ENCODE measurements at places on chromosomes 5 and 9.

DNA sequence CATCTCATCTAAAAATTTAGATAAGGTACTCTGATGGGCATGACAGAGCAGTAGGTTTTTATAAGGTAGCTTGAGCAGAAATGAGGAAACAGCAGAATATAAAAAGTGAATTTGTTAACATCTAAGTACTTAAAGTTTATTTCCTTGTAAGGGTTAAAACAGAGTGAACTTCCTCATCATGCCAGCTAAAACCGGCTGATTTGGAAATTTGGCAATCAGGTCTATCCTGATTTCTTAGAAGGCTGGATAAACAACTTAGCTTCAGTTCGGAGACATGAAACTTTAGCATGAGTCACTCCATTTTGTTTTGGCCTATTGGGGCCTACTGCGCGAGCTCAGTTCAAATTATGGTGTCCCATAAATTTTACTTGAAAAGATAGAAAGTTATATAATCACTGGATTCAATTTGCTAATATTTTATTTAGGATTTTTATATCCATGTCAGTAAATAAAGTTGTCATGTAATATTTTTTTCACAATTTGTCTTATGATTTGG lies 241.6 kb upstream of the RORB start:
- ATAC-seq, result no peak

DNA sequence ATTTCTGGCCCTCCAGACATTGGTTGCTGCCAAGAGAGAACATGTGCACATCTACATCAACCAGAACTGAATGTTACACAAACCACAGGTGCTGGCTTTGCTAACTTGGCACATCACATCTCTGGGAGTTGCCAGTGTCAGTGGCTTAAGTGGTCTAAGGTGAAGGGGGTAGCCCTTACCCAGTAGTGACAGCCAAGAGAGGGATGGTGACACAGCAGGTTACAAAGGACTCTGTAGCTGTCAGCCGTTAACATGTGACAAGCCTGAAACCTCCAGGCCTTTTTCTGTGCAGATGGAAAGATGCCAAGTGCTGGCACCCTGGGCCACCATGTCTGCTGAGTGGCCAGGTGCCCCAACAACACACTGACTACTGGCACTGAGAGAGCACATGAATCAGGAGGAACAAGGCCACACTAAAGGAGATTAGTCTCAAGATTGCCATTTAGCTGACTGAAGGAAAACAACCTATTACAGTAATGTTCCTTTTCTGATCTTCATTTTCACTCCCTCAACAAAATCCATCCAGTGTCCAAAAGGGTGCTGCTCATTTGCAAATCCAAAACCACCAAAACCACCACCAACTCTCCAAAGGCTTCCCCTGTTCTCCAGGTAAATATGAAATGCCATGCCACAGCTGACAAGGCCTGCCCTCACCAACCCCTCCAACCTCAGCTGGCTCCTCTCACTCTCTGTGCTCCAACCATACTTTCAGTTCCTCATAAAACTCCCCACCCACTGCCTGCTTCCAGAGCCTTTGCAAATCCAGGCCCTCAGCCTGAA lies 20.2 kb downstream of the SIL1 start:
- ATAC-seq, result peak; percentile 33

- ATAC-seq, result no peak
Measured at GRCh38 chr5:172692981-172693380, 51.9 kb downstream of the NEURL1B start.

DNA sequence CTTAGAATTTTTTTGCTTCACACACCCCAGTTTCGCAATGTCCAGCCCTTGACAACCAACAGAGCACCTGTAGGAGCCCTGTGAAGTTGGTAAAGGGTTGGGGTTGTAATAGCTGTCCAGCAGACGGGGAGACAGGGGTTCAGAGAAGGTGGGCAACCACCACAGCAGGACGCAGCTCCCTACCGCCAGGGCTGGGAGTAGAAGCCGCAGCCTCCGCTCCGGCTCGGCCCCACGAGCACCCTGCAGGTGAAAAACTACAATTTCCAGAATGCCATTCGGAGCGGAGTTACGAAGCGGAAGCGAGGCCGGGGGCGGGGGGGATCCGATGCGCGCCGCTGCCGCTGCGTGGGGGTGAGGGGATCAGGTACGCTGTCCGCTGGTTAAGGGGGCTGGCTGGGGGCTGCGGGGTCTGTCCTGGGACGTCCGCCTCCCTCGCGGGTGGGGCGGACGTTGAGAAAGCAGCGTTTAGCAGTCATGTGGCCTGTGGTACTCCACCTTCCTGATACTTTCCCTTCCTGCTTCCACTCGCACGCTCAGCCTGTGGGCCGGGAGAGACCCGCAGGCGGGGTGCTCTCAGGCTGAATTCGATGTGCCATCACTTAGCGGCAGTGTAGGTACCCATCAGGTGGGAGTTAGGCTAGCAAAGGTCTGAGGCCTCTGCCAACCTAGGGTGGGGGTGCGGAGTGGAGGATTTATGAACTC lies at the start of gene TRMT10B:
Gene TRMT10B, plus strand, starts transcription at position 317 of the 702 bp plus-strand sequence. CDS start 8,127 bp downstream, outside the sequence.
- ATAC-seq, result peak; percentile 94

DNA sequence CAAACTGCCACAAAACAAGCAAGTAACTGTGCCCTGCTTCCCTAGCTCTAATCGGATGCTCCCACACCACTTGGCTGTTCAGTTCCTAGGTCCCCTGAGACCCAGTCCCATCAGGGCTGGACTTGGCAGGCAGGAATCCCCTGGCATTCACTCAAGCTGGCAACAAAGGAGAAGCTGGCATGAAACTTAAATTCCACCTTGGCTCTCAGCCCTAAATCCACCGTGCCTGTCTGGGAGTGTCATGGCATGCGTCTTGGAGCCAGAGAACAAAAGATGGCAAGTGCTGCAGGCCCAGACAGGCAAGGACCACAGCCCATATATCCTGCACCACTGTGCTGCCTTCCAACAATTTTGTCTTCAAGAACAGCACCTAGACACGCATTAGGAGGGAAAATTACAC lies 38.2 kb downstream of the ETF1 start:
- ATAC-seq, result no peak

GRCh38 chr9:6197330-6197729 lies 18.3 kb upstream of the IL33 start:
- no peak for ATAC-seq

DNA sequence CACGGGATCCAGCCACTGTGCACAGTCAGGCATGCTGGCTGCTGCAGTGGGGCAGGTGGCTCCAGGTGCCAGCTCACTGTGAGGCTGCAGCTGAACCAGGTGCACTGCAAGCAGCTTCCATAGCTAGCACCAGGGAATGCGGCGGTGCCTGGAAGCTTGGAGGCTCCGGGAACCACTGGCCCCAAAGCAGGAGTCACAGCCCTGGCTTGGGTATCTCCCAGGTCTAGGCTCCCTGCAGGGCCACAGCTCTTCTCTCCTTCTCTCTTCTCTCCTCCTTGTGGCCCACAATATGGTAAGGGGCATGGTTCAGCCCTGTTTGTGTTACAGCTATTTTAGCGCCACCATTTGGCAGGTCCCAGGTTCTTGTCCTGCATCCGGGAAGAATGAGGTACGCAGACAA lies 6.7 kb upstream of the MTMR12 start:
- ATAC-seq, result no peak

GRCh38 chr5:143063175-143063970 lies 293.2 kb downstream of the ARHGAP26 start:
- no peak for ATAC-seq
